Stimulated activated CD4-positive, alpha-beta T cell treated with anti-CD3 and anti-CD28 coated beads, Interleukin-4, amount 100 ng/mL, for 4 hours (primary cell): ENCODE measurements at places on chromosomes 4 and X.

GRCh38 chr4:74534121-74534520, 89.2 kb downstream of the AREG start:
- DNase-seq = no peak

- DNase-seq = no peak
Measured at GRCh38 chr4:140695483-140695882, 60.7 kb downstream of the TBC1D9 start.

GRCh38 chr4:41644288-41644914, 104.1 kb downstream of the PHOX2B start:
- DNase-seq = peak; percentile 1

- no peak for DNase-seq
Measured at GRCh38 chr4:141900856-141901255, 264.5 kb downstream of the IL15 start.

DNA sequence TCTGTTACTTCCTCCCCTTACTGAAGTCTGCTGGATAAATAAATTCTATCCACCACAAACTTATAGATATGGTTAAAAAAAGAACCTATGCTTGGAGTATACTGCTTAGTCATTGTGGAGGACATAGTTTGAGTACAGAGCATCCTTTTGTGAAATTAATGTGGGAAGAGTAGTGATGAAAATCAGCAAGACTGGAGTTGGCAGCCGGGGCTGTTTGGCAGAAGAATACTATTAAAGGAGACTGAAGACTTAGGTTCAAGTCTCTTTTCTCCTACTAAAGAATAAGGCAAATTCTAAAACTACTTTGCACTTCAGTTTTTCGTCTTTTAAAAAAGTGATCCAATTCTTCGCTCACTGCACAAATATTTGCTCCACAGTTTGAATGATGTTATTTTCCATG, 326.6 kb upstream of the ATOH1 start:
- DNase-seq = no peak

DNA sequence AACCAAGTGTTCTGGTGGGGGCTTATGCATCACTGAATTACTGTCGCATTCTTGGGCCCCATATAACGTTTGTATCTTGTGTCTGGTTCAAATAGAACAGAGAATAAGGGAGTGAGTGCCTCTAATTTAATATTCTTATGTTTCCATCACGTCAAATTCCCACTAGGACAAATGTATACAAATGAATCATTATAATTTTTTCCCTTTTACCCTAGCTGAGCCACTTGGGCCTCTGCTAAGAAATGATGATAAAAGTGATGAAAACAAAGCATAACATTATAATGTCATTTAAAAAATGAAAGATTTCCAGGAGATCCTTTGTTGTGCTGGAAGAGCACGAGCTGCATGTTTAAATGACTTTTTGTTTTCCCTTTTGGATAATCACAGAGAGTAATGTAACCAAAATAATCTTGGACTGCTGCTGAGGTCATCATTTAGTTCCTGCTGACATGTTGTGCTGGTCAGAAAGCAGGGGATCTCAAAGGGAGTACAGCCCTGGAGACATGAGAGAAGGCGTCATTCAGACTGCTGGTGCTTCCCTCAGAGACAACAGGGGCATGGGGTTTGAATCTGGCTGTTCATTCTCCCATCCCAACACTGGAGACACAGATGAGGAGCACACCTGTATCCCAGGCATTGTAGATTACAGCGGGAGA, 105.1 kb upstream of the SCOC start:
- DNase-seq = no peak

DNA sequence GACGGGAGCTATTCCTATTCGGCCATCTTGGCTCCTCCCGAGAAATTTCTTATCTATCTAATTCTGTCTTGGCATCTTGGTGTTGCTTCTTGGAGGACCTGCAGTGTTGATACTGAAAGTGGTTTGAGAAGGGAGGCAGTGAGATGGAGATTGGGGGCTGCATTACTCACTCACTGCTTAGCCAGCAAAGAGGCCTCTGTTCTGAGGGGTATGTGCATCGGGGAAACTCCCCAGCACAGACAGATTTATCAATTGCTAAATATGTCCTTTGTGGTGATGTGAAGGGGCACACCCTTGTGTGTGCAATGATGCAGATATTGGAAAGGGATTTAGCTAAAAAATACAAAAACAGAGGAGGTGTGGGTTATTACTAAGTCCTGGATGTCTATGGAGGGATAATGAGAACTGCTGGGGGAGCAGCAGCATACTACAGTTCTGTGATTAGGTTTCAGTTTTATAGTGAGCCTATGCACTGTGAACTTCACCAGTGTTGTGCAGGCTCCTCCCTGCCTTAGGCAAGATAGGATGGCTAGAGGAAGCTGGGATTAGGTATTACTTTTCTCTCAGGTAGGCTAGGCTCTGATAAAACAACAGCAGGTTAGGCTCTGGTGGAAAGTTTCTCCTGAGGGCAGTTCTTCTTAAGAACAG, 279.0 kb downstream of the HS3ST1 start:
- no peak for DNase-seq

- DNase-seq = no peak
Measured at GRCh38 chr4:132958457-132959263, 190.4 kb upstream of the PCDH10 start.

GRCh38 chr4:150217808-150218207, 139.6 kb downstream of the DCLK2 start:
- DNase-seq = no peak

DNA sequence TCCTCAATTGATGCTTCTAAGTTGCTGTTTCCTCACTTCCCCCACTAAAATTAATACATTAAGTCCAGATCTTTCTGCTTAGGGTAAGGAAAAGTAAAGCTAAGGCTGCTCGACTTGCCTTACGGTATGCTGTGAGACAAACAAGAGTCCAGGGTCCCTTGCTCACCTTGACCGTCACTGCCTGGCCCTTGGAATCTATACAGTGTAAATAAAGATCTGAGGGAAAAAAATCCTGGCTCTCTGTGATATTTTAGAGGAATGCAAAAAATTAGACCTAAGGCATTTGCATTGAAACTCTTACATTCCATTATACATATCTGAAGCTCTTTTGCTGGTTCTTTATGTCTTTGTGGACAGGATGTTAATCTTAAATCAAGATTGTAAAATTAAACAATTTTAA, 129.6 kb upstream of the HCCS start:
- no peak for DNase-seq

GRCh38 chrX:17007134-17007768, 60.8 kb downstream of the REPS2 start:
- no peak for DNase-seq

- DNase-seq = no peak
Measured at GRCh38 chr4:187903106-187903505, 92.5 kb upstream of the ZFP42 start.

GRCh38 chr4:186915816-186916215, 192.2 kb upstream of the FAT1 start:
- DNase-seq = no peak

GRCh38 chr4:38957893-38958292, 74.3 kb downstream of the TMEM156 start:
- peak; percentile 5 for DNase-seq

DNA sequence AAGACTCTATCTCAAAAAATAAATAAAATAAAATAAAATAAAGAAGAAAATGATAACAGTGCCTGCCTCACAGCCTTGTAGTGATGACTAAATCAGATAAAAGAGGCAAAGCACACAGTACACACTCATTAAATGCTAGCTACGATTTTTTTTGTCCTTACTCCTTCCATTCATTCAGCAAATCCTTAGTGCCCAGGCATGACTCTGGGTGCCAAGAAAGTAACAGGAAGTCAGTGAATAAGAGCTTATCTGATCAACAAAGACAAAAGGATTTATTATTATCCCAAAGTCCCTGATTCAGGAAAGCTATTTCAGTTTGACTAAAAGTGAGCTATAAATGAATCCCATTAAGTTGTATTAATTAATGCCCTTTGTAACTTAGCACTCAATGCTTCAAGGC, 92.7 kb downstream of the SH3KBP1 start:
- no peak for DNase-seq

- no peak for DNase-seq
Measured at GRCh38 chr4:137722910-137723309, 190.6 kb upstream of the PCDH18 start.

GRCh38 chr4:109921384-109921808, 8.7 kb downstream of the EGF start:
- no peak for DNase-seq

DNA sequence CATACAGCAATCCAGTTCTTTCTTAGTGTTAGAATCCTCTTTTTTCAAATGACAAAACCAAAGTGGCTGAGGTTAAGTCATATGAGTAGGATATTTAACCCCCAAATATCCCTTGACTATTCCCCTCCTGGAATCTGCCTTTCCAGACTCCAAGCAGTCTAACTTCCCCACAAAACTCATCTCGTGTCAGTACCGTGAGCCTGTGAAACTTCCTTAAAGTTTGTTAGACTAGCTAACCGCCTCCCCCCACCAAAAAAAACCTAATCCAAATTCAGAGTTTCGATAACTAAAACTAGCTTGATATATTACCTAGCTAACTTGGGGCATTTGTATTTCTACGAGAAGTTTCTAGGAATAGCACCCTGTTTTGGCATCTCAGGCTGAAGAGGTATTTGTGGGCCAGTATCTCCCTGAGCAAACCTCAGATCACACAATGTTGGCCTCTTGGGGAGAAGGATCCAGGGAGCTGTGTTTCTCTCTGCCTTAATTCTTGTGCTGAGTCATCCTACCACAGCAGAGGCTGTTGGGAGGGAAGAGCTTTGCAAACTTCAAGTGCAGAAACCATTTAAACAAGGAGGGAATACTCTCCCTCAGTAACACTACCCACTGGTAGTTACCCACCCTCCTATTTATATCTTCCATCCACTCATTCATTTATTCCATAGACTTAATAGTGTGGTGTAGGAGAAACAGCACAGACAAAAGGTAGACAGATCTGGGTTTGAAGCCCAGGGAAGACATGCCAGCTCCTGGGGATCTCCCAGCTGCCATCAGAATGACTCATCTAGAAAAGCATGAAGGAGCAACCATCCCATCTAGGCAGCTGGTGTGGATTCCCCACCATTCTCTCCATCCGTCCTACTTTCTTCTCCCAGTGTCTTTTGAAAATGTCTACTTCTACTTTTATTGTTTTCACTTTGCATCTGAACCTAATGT, 39.3 kb upstream of the TXK start:
- no peak for DNase-seq

GRCh38 chr4:101211146-101211553, 136.2 kb downstream of the PPP3CA start:
- DNase-seq = no peak

DNA sequence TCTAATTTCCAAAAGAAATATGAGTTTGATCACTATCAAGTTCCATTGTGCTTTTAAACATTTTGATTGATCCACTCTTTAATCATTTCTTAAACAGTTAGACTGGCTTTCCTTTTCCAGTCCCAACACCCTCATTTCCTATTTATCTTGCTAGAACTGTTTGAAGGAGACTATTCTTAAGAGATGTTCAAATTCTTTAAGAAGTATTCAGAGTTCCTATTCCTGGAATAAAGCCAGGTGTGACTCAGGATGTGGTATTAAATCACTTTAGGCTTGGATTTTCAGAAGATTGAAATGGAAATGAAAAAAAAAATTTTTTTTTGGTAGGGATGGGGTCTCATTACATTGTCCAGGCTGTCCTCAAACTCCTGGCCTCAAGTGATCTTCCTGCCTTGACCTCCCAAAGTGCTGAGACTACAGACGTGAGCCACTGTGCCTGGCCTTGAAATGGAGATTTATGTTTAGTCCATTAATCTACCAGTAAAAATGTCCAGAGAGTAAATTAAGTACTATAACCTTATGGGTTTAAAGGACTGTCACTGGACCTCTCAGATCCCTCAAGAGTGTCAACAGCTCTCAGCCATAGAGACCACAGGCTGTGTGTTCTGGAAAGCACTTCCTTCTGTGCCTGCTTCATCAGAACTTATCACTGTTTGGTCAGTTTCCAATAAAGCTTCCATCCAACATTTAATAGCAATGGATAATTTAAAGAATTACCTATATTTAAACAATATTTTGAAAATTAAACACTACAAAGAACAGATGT, 90.7 kb downstream of the CDS1 start:
- no peak for DNase-seq

DNA sequence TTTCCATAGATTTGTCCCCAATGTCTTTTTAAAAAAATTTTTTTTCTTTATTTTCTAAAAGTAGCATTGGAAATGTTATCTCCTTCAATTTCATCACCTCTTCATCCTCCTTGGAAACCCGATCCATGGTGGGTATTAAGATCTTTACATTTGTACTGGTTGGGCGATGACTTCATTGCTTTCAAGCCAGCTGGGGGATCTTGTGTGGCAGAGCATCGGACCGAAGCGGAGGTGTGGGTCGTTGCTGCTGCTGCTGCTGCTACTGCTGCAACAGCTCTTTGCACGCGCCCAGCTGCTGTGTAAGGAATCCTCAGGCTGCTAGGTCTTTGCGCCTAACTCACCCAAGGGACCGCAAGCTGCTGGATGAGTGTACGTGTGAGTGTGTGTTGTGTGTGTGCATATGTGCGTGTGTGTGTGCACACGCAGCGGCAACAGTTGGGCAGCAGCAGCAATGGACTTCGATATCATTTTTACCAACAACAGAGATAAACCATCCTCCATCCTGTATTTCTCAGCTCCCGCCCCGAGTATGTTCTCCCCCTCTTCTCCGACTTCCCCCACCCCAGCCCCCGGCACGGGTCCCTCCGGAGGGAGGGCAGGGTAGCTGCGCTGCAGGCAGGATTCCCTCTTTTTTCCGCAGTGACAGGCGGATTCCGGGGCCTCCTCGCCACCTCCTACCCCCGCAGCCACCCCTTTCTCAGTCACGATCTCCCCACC, 768 bp upstream of the CDKL5 start:
- peak; percentile 3 for DNase-seq

- no peak for DNase-seq
Measured at GRCh38 chr4:174483792-174484191, 38.5 kb downstream of the HPGD start.

DNA sequence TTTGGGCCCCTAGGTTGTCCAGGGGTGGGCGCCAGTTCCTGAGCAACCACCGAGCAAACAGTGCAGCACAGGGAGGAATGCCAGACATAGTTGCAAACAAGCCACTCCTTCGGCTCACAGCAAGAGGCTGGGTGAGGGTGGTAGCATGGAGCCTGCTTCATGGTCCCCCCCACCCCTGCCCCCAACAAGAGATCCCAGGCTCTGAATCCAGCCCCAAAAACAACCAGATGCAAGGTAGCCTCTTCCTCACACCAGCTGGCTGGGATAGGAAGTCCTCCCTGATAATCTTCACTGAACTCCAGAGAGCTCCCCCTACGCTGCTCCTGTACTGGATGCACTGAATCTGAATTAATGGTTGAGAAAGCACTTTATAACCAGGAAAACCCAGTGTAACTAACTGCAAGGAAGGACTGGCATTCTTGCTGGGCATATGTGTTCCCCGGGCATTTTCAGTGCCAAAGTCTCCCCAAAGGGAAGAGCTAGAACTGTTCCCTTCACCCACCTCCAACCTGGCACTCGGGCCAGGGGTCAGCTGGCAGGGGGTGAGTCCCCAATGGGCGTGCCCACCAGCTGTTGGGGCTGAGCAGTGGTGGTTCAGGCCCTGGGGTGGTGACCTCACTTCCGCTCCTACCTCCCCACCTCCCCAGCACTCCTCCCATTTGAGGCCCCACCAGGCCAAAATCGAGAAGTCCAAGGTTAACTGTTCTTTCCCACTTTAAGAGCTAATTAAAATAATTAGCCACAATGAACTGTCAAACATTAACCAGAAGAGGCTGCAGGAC, 1.5 kb downstream of the ELF4 start:
- no peak for DNase-seq
